Activated CD4-positive, alpha-beta memory T cell treated with anti-CD3 and anti-CD28 coated beads, Interleukin-2, amount 10 ng/mL, durations not matched to agents 7 days and 5 days (primary cell): ENCODE measurements at places on chromosomes 4 and X.

- DNase-seq = no peak
Observed at GRCh38 chrX:43716144-43716543, 60.0 kb downstream of the MAOA start.

DNA sequence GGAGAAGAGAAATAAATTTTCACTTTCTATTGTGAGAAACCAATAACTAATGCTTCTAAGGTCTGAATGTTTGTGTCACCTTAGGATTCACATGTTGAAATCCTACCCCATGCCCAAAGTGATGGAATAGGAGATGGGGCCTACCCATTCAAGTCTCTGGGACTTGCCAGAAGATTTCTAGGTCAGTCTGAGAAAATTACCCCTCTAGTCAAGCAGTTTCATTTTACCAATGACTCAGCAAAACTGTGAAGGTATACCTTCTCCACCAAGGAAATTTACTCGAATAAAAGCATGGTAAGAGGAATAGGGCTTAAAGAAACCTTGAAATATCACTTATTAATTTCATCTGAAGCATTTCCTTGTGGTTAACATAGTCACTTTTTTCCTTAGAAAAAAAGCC is 23.5 kb upstream of the PAPSS1 start:
- DNase-seq = no peak

DNA sequence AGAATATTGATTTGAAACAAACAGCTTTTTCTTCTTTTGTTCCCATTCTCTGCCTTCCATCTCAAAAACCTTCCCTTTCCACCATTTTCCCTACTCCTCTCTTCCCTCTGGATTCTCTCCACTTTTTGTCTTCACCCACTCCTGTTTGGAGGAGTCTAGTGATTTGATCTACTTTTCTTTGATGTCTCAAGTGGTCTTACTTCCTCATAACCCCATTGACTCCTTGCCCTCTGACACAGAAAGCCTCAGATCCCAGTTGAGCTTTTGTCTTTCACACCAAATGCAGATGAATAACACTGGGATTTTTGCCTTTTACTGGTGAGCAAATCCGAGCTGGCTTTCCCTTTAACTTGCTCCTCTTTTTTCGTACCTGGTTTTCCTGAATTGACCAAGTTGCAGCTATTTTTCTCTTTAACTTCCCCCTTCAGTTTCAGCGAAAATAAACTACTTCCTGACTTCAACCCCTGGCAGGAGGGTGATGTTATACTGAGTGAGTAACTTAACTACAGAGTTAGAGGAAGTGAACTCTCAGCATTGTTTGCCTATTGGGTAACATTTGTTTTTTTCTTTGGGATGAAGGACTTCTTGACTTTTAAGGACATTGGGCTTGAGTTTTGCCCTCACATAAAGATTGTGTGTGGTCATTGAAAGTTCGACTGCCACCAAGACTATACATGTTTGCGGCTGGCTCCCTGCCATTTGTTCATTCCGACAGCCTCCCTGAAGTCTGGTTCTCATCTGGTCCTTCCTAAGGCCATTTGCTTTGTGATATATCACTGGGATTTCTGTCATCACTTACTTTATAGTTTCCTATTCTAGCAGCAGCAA is 392.8 kb upstream of the NR3C2 start:
- no peak for DNase-seq

GRCh38 chr4:156959298-156959702 is 12.3 kb downstream of the PDGFC start:
- DNase-seq = no peak

DNA sequence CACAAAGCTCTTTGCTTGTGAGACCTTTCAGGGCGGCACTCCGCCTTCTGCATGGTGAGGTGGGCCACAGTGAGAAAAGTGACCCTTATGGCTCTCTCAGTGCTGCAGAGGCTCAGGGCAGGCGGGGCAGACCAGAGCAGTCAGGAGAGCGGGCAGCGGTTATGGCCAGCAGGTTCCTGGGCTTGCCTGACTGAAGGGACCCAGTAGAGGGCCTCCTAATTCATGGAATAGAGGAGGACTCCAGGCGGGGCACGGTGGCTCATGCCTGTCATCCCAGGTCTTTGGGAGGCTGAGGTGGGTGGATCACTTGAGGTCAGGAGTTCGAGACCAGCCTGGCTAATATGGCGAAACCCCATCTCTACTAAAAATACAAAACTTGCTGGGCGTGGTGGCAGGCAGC is 91.4 kb downstream of the CLNK start:
- no peak for DNase-seq

- DNase-seq = no peak
Observed at GRCh38 chr4:106806158-106806797, 229.8 kb downstream of the DKK2 start.

GRCh38 chr4:80897537-80898303 is 132.8 kb upstream of the BMP3 start:
- no peak for DNase-seq

- no peak for DNase-seq
Observed at GRCh38 chrX:134418317-134419113, 41.5 kb upstream of the HPRT1 start.

DNA sequence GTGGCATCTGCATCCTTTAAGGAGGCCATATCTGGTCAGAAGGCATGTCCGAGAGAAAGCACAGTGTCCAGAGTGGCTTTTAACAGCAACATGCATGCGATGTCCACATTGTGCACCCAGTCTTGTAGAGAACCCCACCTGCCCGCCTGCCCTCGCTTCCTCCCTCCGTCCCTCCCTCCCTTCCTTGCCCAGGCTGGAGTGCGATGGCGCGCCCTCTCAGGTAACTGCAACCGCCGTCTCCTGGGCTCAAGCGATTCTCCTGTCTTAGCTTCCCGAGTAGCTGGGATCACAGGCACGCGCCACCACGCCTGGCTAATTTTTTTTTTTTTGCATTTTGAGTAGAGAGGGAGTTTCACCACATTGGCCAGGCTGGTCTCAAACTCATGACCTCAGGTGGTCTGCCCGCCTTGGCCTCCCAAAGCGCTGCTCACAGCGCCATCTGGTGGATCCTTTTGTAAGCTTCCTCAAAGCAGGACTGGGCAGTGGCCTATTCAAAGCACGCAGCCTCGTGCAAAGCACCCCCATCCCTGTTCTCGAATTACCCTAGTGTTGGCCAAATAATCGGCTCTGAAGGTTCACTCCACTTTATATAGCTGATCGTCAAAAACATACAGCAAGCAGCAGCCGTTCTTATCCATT is 15.0 kb downstream of the BRCC3 start:
- peak; percentile 41 for DNase-seq

GRCh38 chrX:850471-850916 is 219.9 kb downstream of the SHOX start:
- DNase-seq = no peak
